SK-N-MC (cell line): ENCODE measurements at places on chromosomes 16 and 17.

GRCh38 chr17:56392321-56392720 lies 201.2 kb upstream of the NOG start:
- DNase-seq = no peak

- no peak for DNase-seq
Observed at GRCh38 chr16:10121491-10121890, 60.7 kb downstream of the GRIN2A start.

DNA sequence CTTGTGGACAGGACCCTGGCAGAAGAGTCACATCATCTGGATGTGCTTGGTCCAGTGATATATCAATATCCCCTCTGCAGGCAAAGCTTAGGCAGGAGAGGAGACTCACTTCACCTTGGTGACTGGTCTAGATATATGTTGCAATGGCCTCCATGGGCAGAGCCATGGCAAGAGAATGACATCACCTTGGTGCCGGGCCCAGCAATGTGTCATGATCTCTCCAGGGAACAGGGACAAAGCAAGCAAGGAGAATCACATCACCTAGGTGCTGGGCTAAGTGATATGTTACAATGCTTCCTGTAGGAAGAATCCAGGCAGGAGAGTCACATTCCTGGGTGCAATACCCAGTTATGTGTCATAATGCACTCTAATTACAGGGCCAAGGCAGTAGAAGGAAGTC lies 2106.2 kb downstream of the TP53TG3F start:
- no peak for DNase-seq

DNA sequence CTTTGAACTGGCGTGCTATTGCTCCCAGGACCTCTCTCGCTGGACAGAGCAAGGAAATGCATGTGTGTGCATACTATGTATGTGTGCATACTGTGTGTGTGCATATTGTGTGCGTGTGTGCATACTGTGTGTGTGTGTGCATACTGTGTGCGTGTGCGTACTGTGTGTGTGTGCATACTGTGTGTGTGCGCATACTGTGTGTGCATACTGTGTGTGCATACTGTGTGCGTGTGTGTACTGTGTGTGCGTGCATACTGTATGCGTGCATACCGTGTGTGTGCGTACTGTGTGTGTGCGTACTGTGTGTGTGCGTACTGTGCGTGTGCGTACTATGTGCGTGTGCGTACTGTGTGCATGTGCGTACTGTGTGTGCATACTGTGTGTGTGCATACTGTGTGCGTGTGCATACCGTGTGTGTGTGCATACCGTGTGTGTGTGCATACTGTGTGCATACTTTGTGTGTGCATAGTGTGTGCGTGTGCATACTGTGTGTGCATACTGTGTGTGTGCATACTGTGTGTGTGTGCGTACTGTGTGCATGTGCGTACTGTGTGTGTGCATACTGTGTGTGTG lies 89.4 kb downstream of the RPTOR start:
- DNase-seq = no peak
